ENCODE measurements at places on chromosomes 3 and 15.

- peak; percentile 45 for DNase-seq
These were observed 534.6 kb upstream of the ATP11B start for GRCh38 chr3:182258538-182259177.

DNA sequence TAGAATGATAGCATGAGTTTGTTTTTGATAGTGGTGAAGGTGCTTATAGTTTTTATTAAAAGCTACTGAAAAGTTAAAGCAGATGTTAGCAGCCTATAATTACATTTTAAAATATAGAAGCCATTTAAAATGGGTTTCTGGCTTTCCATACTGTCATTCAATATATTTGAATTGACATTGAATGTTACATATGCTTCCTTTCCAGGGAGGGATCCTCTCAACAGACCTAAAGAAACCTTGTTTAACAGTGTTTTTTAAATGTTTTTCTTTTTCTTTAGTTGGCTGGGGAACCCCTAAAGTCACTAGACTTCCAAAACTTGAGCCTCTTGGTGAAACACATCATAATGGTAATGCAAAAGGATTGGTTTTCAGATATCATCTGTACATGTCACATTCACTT lies 12.2 kb downstream of the DHFR2 start:
- DNase-seq = no peak

- DNase-seq = no peak
These were observed 389.8 kb downstream of the NR2F2 start for GRCh38 chr15:96720251-96720650.

GRCh38 chr15:93152951-93153350 lies 63.9 kb upstream of the RGMA start:
- DNase-seq = peak; percentile 81

DNA sequence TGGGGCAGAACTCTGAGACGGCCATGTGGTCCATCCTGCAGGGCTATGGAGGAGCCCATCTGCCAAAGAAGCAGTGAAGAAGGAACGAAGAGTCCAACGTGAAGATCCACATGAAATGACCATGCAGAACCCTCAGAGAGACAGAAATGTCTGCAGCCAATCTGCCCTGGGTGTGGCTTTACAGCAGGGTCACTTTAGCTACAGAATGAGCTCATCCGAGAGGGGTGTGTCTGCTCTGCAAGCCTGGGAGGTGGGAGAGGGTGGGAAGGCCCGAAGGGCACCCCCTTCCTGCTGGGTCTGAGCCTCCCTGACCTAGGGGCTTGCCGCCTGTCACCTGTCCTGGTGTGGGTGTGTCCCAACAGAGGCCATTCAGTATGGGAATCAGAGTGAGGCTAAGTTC lies 176.3 kb downstream of the ATP10A start:
- DNase-seq = no peak

- DNase-seq = no peak
These were observed 29.5 kb downstream of the CCDC12 start for GRCh38 chr3:46946856-46947545.

DNA sequence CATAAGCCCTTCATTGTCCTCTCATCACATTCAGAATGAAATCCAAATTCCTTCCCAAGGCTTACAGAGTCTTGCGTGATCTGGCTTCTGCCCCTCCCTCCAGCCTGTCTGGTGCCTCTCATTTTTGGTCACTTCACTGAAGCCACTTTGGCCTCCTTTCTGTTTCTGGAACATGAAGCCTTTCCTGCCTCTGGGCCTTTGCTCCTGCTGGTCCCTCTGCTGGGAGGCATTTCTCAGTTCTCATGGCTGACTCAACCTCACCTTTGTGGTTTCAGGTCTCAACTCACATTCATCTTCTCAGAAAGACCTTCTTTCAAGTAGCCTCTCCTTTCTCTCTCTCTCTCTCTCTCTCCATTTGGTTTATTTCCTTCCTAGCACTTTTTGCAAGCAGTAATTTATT lies 43.9 kb upstream of the BHLHE40 start:
- DNase-seq = no peak

- no peak for DNase-seq
These were observed 114.8 kb downstream of the CACNA2D3 start for GRCh38 chr3:54237109-54237508.

DNA sequence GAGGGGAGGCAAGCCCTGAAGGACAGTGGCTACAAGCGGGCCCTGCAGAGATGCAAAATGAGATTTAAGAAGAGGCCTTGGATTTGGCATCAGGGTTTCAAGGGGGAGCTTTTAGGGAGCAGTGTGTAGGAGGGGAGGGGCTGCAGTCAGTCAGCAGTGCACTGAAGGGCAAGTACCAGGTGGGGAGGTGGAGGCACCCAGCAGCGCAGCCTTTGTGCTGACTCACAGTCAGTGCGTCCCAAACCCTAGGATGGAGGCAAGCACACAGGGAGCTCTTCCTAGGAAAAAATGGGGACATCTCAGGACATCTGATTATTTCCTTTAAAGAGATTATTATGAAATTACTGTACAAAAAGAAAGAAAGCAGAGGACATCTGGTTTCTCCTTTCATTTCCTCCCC lies 80.0 kb downstream of the AAGAB start:
- DNase-seq = no peak

GRCh38 chr15:81361891-81362290 lies 12.1 kb downstream of the TMC3 start:
- no peak for DNase-seq

GRCh38 chr3:175184392-175184791 lies 325.3 kb downstream of the NAALADL2 start:
- DNase-seq = no peak

DNA sequence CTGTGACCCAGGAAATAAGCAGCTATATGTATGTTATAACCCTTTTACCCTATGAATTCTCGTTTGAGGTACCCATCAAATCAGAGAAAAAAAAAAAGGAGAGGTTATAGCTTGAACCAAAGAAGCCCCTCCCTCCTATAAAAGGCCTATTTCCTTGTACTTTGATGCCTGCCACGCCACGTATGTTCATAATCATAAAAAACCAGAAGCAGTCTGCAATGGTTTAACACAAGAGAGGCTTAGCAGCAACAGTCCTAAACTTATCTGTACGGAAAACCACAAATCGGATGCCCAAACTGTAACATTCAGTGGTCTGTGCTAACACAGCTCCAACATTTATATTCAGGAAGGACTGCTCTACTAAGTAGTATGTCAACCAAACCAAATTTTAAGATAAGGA lies 21.2 kb downstream of the CCR8 start:
- no peak for DNase-seq

DNA sequence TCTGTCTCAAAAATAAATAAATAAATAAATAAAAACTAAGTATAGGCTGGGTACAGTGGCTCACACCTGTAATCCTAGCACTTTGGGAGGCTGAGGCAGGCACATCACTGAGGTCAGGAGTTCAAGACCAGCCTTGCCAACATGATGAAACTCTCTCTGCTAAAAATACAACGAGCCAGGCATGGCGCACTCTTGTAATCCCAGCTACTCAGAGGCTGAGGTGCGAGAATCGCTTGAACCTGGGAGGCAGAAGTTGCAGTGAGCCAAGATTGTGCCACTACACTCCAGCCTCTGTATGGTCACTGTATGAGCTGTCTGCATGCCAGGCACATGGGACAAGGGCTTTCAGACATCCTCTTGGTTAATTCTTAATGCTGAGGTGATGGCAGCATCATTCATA lies 28.7 kb downstream of the TIPIN start:
- no peak for DNase-seq

- no peak for DNase-seq
These were observed 310.6 kb upstream of the ATP11B start for GRCh38 chr3:182482705-182483104.

DNA sequence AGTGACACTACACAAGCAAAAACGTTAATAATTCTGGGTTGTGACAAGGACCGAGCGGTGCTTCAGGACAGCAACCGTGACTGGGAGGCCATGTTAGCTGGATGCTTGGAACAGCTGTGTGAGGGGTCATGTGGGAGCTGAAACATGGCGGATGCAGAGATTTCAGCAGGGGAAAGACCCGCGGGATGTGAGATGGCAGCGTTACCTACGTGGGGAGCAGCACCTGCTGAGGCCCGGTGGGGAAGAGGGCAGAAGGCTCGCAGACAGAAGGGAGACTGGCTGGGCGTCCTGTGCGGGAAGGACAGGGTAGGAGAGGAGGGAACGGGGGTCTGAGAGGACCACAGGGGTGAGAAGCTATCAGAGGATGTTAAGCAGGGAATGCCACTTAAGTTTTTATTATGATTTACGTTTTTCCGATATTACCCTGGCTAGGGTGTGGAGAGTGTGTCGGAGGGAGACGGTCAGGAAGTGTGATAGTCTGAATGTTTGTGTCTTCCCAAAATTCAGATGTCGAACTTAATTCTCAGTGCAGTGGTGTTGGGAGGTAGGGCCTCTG lies 228.8 kb upstream of the LYSMD4 start:
- no peak for DNase-seq

GRCh38 chr15:99590913-99591646 lies 25.3 kb downstream of the MEF2A start:
- DNase-seq = no peak

DNA sequence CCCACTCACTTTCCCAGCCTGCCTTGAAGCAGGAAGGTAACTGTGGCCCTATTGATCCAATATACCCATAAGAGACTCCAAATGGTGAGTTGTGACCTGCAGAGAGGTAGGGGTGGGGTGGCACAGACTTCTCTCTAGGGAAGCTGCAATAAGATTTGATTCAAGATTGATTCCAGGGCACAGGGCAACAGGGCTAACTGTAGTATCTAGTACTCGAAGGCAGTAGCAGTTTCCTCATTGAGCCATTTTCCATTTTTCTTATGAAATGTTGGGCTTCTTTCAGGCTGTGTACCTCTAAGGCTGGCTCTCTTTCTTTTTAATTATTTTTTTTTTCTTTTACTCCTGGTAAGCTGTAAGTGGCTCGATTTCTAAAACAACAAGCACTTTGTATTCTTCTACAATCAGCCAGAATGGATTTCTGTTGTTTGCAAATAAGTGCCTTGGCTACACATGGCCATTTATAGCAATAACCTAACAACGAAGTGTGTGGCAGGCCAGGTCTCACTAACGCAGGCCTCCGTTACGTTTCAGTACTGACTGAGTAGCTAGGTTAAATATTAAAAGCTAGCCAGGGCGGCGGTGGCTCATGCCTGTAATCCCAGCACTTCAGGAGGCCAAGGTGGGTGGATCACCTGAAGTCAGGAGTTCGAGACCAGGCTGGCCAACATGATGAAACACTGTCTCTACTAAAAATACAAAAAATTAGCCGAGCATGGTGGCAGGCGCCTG lies 19.3 kb downstream of the CCDC12 start:
- no peak for DNase-seq

DNA sequence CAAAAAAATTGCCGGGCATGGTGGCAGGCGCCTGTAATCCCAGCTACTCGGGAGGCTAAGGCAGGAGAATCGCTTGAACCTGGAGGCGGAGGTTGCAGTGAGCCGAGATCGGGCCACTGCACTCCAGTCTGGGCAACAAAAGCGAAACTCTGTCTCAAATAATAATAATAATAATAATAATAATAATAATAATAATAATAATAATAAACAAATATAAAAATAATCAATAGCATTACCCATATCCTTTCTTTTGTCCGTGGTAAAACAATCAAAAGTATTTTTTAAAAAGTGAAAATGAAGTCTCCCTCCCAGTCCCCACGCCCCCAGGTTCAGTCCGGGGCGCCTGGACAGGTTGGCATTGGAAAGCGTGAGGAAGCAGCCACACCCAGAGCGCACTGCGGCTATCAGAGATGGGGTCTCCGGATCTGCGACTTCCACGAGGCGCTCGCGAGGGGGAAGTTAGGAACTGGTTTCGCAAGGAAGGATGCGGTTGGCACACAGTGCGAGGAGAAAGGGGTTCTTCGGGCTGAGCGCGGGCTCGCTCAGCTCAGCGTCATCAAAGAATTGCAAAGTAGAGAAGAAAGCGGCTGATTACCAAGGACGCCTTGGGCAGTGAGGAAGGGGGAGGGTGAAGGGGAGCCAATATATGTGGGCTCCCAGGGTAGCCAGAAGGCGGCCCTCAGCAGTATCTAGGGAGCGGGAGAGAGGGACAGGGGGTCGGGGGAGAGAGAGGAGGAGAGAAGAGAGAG lies 69.5 kb upstream of the EPHB3 start:
- peak; percentile 50 for DNase-seq

GRCh38 chr15:35208353-35208752 lies 123.3 kb upstream of the NANOGP8 start:
- no peak for DNase-seq

GRCh38 chr15:31325595-31326155 lies 960 bp upstream of the KLF13 start:
- peak; percentile 63 for DNase-seq

GRCh38 chr15:75721923-75722870 lies 9.5 kb upstream of the CSPG4 start:
- no peak for DNase-seq

- DNase-seq = no peak
These were observed 52.4 kb upstream of the GOLGA8J start for GRCh38 chr15:30030345-30030744.

- peak; percentile 73 for DNase-seq
These were observed at the start of gene DLL4 for GRCh38 chr15:40928821-40929659. Gene DLL4 (plus strand): TSS chr15:40929340. CDS start chr15:40929669, 329 bp downstream.

DNA sequence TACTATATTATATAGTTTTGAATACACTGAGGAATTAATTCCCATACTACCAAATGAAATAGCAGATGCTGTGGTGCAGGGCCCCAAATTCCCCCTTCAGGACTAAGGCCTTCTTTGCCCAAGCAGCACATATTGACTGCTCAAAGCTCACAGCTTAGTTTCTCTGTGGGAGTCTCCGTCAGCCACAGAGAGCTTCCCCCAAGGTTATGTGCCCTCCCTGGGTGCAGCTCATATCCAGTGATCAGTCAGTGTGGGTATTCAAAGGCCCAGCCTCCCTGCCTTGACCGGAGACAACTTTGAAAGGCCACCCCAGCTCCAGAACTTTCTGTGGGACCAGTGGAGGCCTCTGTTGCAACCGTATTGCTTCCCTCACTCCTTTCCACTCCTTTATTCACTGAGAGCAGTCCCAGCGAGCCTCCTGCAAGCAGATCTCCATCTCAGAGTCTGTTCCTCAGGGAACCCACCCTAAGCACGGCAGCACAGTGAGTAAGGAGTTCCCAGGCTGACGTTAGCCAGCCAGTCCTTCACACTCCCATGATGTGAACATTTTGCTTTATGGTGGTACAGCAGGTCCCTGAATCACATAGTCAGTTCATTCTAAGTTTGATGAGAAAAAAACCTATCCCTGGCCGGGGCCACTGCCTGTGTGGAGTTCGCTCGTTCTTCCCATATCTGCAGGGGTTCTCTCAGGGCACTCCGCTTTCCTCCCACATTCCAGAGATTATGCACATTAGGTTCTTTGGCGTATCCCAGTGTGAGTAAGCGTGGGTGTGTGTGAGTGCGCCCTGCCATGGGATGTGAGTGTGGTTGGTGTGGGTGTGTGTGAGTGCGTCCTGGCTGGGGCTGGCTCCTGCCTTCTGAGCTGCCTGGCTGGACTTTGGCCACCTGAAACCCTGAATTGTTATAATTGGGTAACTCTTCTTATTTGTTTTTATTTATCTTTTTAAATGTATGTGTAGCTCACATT lies 64.4 kb upstream of the PPARG start:
- no peak for DNase-seq

GRCh38 chr3:51394541-51394940 lies 3.5 kb downstream of the RBM15B start:
- no peak for DNase-seq

DNA sequence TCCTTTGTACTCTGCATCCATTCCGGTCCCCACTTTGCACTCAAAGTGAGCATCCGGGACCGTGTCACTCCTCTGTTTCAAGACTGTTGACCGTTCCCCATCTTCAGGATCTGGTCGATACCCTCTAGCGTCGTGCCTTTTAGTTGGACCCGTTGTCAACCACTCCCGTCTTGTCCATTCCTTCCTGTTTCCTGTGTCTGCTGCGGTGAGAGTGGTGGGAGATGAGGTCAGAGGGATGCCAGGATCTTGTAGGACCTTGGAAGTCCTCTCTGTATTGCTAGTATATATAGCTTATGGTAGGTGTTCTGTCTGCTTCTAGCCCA lies 624 bp downstream of the BRK1 start:
- no peak for DNase-seq

- DNase-seq = no peak
These were observed 3.3 kb downstream of the CYP19A1 start for GRCh38 chr15:51335087-51335486.
